ENCODE measurements at places on chromosomes 13 and 19.

GRCh38 chr13:39957868-39958677 lies 302.6 kb downstream of the COG6 start:
- no peak for DNase-seq

DNA sequence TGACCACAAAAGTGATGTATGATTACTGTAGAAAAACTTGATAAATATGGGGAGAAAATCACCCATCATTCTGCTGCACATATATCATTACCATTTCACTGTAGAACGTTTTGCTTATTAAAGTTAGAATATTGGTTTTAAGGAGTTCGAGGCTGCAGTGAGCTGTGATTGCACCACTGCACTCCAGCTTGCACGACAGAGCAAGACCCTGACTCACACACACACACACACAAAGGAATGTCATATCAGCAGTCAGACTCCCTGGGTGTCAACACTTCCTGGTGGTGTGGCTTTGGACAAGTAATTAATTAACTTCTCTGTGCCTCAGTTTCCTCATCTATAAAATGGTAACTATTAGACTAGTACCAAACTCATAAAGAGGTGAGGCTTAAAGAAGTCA lies 11.3 kb upstream of the PNMA8A start:
- no peak for DNase-seq

DNA sequence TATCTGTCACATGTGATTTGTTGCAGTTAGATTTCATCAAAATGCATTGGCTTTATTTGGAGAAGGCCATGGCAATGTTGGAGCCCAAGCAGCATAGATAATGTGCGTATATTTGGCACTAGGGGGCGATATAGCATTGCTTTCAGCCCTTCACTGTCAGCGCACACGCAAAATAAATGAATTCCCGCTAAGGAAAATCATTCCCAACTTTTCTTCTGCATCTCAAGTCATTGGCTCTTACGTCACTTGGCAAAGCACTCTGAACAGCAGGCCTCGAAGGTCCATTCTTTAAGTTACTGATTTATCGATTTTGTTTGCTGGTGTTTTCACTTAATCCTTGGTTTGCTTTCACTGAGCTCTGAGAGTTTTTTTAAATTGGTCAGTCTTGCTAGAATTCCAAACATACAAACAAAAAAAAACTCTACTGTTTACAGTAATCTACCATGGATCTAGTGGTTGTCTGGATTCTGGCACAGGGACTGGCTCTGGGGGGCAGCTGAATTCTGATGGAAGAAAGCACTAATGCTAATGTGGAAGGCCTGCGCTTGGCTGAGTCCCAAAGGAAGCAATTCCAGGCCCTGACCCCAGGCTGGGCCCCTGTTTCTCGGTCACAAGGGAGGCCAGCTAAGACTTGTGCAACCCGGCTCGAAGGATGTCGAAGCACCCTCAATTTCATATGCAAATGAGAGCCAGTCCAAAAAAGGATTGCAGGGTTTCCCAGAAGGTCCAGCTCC lies 97.7 kb upstream of the IPO5 start:
- DNase-seq, result no peak

DNA sequence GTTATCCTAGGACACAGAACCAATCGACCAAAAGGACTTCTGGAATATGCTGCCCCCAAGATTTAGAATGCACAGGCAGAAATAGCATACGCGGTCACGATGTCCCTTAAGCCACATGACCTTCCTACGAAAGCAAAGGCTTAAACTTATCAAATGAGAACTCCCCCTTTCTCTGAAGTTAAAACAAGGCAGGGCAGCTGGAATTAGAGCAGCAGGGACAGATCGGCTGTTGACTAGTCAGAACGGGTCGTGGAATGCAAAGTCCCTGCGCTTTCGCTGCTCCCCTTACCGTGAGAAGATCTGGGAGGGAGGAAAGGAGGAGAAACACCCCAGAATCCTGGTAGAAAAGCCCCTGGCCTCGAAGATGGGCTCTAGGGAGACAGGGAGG lies 799 bp upstream of the USPL1 start:
- peak; percentile 17 for DNase-seq

- no peak for DNase-seq
Measured at GRCh38 chr19:18879579-18880373, 16.2 kb downstream of the CERS1 start.

- DNase-seq, result no peak
Measured at GRCh38 chr13:108777421-108778420, 148.3 kb downstream of the MYO16 start.

DNA sequence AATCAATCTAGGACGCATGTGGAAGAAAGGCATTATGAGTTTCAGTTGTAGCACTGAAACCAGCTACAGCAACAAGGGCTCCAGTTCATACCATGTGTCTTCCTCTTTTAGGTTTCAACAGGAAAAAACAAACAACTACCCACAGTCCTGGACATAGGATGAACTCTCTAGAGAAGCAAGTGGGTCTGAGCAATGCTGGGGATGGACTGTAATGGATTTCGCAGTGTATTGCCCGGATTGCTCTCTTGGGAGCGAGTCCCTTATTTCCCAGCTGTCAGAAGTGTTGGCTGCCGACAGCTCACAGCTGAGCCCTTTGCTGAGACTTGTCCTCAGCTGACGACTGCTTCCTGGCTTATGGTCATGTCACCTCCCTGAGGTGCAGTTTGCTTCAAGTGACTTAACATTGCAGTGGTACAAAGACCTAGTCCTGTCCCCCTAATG lies 12.1 kb upstream of the MYCBP2 start:
- DNase-seq, result no peak

- DNase-seq, result no peak
Measured at GRCh38 chr19:32403291-32403995, 2.1 kb upstream of the DPY19L3 start.

- DNase-seq, result no peak
Measured at GRCh38 chr13:83350569-83350968, 531.7 kb downstream of the SLITRK1 start.
